Forelimb muscle (tissue), 1 donor: ENCODE measurements at places on chromosomes 2 and 18. TPM values are rescaled to one million over a fixed set of nuclear protein-coding genes. Genes with fewer than 3 reads are reported as not detected.
A peak's percentile ranks its signal among the peaks of the same experiment; 100 is the strongest.

The IL1RL1 gene
- polyA plus RNA-seq: 0.35 TPM

The CD207 gene
- polyA plus RNA-seq: 0.19 TPM

The RAPGEF4 gene
- 2.4 TPM for polyA plus RNA-seq

The FLACC1 gene
- polyA plus RNA-seq: 1.4 TPM

The TMEM185B gene
- 13.1 TPM for polyA plus RNA-seq

The CHRND gene
- polyA plus RNA-seq: 180 TPM

The UGT1A7 gene
- polyA plus RNA-seq: not detected

The TCF7L1 gene
- polyA plus RNA-seq: 34.6 TPM

The SNORC gene
- 1.4 TPM for polyA plus RNA-seq

The SERPINB11 gene
- polyA plus RNA-seq: not detected

The LYPD1 gene
- 5.8 TPM for polyA plus RNA-seq

The CYP26B1 gene
- polyA plus RNA-seq: 15.8 TPM

The MAPK4 gene
- 10.9 TPM for polyA plus RNA-seq

The IL18R1 gene
- polyA plus RNA-seq: 0.57 TPM

- DNase-seq: no peak
Observed at GRCh38 chr18:37434161-37434860, 131.3 kb downstream of the CELF4 start.

GRCh38 chr2:38070438-38070837 lies 5.5 kb downstream of the CYP1B1 start:
- no peak for DNase-seq

GRCh38 chr2:58545300-58546280 lies 304.5 kb upstream of the FANCL start:
- DNase-seq: no peak

GRCh38 chr2:17878281-17879136 lies at the start of gene KCNS3:
KCNS3 (plus strand) TSS chr2:17878667; CDS start chr2:17931009, 52,342 bp downstream.
- no peak for DNase-seq

GRCh38 chr2:3868012-3868805 lies 164.8 kb downstream of the DCDC2C start:
- no peak for DNase-seq

DNA sequence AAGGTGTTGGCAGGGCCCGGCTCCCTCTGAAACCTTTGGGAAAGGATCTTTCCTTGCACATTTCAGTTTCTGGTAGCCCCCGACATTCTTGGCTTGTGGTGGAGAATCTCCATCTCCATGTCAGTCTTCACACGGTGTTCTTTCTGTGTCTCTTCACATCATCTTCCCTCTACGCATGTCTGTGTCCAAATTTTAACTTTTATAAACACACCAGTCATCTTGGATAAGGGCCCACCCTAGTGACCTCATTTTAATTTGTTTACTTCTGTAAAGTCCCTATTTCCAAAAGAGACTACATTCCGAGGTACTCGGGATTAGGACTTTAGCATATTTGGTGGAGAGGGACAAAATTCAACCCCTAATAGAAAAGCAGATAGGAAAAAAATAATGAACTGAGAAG lies 138.4 kb downstream of the GALNT3 start:
- no peak for DNase-seq

DNA sequence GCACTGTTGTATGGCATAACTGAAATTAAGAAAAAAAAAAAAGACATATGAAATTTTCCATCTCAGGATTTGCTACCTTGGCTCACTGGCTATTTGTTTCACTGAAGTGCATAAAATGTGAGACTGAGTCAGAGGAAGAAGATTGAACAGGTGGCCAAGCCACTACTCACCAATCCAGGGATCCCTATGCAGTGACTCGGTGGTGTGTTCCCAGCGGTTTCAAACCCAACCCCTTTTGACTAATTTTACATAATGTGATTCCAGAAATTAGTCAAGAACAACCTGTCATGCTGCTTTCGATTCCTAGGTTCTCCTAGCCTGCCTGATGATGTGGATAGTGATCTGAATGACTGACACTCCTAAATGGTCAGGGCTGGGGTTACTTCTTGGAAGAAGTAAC lies 77.3 kb downstream of the KLHL14 start:
- DNase-seq: no peak

DNA sequence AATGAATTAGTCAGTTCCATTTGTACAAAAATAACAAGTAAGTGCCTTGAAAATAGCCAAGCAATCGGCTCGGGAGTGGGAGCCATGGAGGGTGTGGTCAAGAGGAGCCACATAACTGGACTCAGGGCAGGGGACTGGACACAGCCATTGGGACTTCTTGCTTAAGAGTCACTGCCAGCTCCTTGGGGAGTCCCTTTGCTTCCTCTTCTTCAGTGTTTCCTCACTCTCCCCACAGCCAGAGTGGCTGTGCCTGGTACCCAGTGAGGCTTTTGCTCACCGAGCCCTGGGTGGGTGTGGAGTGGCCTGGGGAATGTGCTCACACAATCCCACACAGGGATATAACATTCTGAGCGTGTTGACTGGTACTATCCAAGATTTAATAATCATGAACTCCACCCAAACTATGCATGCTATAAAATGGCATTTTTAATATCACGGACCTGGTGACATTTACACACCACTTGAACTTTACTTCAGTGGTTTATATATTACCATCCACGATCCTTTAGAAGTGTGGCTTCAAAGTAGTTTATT lies 94.6 kb downstream of the PTGR3 start:
- no peak for DNase-seq

- no peak for DNase-seq
Observed at GRCh38 chr2:72143441-72144273, 4.0 kb downstream of the CYP26B1 start.

DNA sequence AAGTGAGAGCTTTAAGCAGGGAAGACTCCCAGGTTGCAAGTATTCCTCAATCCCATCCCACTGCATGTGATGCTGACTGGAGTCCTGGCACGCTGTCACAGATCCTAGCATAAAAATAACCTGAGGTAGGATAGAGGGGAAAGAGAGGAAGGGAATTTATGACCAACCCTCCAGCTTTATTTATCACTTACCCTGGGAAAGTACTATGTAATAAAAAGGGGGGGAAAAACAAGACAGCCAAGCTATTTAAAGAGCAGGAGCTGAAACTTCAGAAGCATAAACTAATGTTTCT lies 122.2 kb downstream of the SLC8A1 start:
- peak; percentile 36 for DNase-seq

- DNase-seq: no peak
Observed at GRCh38 chr18:76554547-76555222, 59.6 kb upstream of the ZNF516 start.

DNA sequence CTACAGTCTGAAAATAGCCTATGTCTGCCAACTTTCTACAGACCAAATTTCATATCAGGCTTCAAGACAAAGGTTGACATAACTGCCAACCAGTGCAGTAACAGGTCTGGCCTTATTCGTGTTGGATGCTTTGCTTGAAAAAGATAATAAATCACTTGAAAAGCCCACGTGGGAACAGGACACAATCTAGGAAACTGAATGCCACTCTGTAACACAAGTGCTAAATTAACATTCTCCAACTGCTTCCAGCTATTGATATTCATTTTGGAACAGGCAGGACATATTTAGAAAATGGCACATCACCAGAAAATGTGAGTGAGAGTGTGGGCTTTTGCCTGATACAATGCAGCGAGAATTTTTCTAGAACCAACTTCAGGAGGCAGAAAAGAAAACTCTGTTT lies 165.9 kb upstream of the CCDC150 start:
- no peak for DNase-seq

- DNase-seq: no peak
Observed at GRCh38 chr2:209501579-209501978, 77.7 kb downstream of the MAP2 start.

GRCh38 chr2:134401081-134401497 lies 147.2 kb downstream of the MGAT5 start:
- no peak for DNase-seq

DNA sequence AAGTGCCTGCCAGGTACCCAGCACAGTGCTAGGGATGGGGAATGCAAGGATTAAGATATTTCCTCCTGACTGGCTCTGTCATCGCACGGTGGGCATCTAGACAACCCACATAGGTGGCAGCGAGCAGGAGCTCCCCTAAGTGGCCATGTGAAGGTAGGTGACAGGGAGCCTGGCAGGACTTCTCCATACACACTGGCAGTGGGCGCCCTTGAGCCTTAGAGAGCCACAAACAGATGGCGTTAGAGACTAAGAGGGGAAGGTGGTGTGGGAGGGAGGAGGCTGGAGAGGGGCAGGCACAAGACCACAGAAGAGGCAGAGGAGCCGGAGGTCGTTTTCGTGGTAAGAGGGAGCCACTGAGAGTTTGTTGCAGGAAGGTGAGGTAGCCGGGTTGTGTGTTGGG lies 15.2 kb downstream of the PRELID3A start:
- DNase-seq: no peak

GRCh38 chr18:21739604-21740537 lies 721 bp upstream of the MIB1 start:
- no peak for DNase-seq

DNA sequence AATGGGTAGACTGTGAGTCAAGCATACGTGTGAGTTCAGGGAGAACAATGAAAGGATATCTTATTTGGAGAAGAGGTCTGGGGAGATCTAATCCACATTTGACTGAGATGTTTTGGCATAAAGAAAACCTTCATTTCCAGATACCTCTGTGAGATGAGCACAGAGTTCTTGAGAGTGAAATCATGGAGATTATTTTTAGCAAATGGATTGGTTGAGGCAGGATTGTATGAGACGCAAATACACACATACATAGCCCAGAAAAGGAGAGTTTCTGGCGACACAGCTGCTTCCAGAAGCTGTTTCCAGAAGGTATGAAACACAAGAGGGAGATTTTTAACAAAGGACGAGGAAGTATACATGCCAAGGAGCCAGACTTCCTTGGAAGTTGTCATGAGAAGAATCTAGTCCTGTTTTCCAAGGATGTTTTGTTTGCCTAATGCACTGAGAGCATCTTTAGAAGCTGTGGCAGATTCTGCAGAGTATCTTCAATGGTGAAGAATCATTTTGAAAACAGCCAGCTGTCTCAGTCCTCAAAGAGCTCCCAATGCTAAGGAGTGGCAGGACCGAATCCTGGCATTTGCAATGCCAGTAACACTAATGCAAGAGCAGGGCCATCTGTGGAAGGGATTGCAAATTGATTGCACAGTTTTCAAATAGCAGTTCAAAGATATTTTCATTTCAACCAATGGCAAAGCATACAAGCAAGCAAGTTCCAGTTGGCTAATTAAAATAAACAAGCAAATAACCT lies 177.2 kb downstream of the SETBP1 start:
- DNase-seq: no peak

GRCh38 chr2:6927186-6927585 lies 10.0 kb downstream of the RNF144A start:
- no peak for DNase-seq

- no peak for DNase-seq
Observed at GRCh38 chr2:161085149-161085548, 75.1 kb upstream of the TANK start.

GRCh38 chr2:629961-630360 lies 47.2 kb downstream of the TMEM18 start:
- DNase-seq: no peak

GRCh38 chr2:176270100-176270750 lies 983 bp downstream of the MTX2 start:
- no peak for DNase-seq

DNA sequence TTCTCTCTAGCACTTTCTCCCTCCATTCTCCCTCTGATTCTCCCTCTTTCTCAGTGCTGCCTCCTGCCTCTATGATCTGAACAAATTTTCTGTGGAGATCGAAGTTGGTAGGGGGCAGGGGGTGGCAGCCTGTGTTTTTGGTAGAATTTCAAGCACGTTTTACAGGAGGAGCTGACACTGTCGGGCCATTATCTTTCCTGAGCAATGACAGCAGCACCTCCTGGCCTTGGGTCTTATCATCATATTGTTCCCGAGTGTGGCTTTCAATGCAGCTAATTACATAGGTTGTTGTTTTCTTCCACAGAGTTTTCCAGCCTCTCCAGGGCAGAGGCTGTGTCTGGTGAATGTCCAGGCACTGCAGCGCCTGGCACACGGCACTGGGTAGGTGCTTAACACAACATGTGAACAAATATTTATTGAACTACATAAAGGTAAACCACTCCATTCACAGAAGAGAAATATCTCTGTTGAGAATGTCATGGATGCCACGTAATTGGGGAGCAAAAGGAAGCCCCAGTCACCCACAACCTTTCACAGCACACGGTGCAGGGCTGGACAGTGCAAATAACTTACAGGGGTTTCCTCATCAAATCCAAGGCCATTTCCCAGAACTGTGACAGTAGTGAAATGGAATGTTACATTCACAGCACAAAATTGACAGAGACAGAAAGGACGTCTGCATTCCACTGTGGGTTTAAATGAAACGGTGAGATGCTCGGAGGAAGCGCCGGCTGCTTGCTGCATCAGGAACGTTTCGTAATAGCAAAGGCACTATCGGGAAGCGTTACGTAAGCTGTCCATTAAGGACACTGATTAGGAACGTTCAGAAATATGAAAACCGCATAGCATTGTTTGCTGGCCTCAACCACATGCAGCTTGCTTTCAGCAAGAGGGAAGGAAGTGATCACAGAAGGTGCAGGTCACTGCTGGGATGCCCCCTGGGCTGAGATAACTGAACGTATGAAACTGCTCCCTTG lies 6.5 kb upstream of the KCNG2 start:
- DNase-seq: no peak

DNA sequence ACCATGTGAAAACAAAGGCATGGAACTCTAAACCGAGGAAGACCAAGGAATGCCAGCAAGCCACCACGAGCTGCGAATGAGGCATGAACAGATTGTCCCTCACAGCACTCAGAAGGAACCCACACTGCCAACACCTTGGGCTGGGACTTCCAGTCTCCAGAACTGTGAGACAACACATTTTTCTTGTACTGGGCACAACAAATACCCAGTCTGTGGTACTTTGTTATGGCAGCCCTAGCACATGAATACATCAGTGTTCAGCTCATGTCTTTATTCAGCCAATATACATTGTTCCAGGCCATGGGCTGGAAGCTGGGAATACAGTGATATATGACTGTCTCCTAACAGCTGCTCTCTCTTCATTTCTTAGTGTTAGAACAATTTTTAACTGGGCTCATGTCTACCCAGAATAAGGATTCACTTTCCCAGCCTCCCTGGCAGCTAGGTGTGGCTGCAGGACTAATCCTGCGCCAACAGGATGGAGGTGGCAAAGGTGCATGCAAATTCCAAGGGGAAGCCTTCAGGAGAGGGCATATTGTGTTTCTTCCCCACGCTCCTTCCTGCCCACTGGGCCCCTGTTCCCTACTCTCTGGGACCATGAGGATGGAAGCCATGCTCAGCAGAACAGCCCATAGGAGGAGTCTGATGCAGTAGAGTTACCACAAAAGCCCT lies 59.6 kb downstream of the STPG4 start:
- no peak for DNase-seq

DNA sequence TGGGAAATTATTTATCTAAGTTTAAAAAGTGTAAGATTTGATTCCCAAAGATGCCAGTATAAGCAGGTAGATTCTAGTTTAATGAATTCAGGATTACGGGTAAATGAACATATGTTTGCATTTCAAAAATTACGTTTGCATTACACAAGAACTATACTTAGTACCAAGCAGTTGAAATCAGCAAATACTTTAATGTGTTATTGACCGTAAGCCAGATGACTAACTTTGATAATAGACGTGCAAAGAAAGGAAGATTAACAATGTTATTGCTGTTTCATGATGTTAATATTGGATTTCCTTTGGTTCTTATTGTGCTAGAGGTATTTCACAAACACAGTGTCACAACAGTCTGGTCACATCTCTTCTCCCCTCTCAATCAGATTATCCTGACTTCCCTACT lies 294.7 kb downstream of the TDRD15 start:
- no peak for DNase-seq
